Astrocyte of the spinal cord (primary cell): ENCODE measurements at places on chromosomes 5 and 9.

DNA sequence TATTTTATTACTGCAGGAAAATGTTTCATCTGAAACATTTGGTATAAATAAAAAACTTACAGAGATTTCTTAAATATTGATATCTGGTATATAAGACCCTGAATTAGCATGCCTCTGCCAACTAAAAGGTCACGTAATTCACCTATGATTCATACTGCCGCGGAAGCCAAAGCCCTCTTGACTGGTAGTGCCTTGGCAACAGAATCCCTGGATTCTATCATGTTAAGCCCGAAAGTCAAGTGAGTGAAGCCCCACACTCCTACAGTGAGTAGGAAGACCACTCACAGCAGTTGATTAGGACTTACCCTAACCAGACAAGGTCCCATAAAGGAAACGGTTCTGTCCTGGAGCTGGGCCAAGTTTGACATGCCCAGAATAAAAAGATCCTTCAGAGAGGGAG is 175.6 kb upstream of the NREP start:
- DNase-seq = peak; percentile 33

DNA sequence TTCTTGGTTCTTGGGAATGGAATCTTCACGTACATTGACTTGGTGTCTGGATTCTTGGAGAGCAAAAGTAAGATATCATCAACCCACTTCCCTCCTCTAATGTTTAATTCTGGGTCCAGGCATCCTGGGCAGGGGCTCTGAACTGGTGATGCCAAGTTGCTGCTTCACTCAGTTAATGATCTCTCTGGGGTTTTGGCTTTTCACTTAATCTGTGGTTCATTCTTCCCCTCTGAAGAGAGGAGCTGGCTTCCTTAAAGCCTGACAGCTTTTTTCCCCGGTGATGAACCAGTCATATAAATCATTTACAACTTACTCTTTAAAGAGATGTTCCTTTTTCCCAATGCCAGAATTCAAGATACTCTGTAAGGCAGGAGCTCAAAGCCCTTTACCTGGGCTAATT is 65.9 kb downstream of the ARHGAP26 start:
- no peak for DNase-seq

DNA sequence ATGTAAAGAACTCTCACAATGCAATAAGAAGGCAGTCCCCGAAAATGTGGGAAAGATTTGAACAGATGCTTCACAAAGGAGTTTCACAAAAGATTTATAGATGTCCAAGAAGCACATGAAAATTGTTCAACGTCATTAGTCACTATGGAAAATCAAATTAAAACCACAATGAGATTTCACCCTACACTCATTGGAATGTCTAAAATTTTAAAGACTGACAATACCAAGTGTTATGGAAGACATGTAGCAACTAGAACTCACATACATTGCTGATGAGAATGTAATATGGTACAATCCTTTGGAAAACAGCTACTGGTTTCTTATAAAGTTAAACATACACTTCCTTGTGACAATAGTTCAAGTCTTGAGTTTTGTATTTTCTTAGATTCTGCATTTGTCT is 11.0 kb upstream of the RECK start:
- no peak for DNase-seq

DNA sequence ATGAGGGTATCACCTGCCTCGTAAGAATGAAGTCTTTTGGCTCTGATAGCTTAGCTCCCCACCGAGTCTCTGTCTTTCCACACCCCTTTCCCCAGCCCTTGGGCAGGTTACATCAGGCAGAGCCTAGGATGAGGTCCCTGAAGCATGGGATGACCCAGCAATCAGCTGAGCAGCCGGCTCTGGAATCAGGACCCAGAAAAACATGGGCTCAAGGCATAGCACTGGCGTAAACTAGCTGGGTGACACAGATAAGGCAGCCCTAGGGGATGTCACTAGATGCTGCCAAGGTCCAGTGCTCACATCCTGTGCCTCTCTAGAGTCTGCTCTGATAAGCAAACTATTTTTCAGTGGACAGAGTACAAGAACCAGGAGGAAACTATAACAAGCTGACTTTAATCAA is 26.6 kb downstream of the IDNK start:
- no peak for DNase-seq
